Cardiac fibroblast (primary cell): ENCODE measurements at places on chromosomes 4 and X.

DNA sequence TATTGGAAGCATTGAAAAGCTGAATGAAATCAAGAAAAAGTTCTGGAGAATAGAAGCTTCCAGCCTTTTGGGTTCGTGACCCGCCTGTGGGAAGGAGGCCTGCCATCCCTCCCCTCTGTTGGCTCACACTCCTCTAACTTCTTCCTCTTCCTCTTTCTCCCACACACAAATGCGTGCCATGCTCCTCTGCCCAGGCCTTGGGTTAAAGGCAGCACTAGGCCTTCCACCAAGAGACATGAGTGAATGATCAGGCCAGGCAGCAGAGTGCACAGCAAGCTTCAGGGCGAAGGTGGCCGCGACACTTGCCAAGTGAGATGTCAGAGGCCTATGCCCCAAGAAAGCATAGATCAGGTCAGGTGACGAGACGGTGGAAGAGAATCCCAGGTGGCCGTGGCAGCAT, 38.4 kb downstream of the FAM193A start:
- no peak for DNase-seq

- DNase-seq = peak; percentile 5
Observed at GRCh38 chr4:71074452-71075299, 81.2 kb downstream of the DCK start.

DNA sequence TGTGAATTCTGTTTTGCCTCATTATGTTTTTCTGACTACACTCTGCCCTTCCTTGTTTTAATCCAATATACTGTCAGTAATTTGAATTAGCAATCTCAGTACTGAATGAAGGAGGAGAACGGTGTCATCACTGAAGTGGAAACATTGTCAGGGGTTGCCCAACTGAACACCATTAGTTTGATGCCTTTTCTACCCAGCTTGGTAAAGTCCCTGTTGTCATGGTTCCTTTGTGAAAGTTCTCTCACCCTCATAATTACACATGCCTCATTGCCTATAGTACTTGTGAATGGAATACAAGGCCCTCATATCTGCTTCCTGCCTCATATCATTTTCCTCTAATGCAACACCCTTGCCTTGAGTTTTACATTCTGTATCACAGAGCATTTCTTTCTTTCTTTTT, 76.9 kb downstream of the RRAGB start:
- DNase-seq = no peak

DNA sequence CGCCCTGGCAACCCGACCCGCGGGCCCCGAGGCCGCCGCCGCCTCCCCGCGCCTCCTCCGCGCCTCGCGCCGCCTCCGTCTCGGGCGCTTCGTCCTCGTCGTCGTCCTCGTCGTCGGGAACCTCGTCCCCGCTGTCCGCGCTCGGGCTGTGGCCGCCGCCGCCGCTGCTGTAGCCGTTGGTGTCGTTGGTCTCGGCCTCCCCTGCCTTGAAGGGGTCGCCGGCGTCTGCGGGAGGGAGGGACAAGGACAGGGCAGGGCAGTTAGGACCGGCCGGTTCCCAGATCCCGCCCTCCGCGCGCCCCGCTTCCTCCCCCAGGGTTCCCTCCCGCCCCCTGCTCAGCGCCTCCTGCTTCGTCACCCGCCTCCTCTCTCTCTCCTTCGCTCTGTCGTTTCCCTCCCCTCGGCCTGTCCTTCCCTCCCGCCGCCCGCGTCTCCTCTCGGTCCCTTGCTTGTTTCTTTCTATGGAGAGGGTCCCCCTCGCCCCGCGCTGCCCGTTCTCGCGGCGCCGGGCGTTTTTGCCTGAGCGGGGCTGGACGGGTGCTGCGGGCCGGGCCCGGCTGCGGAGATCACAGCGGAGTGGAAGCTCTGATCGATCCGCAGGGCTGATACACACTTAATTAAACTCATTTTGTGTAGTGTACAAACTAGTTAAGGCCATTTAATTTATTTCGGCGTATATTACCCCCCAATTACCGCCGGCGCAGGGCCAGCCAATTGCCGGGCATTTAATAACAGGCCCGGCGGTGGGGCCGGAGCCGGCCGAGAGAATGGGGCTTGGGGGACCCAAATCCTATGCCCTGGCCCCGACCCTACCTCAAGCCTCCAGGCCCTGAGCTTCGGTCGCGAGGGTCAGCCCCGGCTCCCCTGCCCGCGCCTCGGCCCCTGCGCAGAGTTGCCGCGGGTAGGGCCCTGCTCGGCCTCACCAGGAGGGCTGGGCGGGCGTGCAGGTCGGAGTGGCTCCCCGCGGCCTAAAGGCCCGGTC, 2.4 kb downstream of the NKX1-1 start:
- DNase-seq = no peak

DNA sequence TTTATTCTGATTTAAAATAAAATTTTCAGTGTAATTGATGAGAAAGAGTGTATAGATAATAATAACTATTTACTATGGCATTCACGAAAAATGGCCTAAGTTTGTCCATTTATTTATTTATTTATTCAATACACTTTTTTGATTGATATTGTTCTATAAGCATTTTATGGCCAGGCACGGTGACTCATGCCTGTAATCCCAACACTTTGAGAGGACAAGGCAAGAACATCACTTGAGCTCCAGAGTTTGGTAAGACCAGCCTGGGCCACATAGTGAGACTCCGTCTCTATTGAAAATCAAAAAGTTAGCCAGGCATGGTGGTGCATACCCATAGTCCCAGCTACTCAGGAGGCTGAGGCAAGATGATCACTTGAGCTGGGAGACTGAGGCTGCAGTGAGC, 25.7 kb downstream of the GASK1B start:
- no peak for DNase-seq

GRCh38 chr4:3801931-3802550, 35.9 kb downstream of the ADRA2C start:
- DNase-seq = no peak

- peak; percentile 71 for DNase-seq
Observed at GRCh38 chr4:7807351-7807921, 132.2 kb downstream of the AFAP1 start.
